ENCODE measurements at places on chromosomes 13 and 19.

GRCh38 chr13:37456506-37456905, 142.1 kb downstream of the POSTN start:
- DNase-seq: no peak

- no peak for DNase-seq
Observed at GRCh38 chr13:23449398-23450162, 16.1 kb upstream of the SACS start.

DNA sequence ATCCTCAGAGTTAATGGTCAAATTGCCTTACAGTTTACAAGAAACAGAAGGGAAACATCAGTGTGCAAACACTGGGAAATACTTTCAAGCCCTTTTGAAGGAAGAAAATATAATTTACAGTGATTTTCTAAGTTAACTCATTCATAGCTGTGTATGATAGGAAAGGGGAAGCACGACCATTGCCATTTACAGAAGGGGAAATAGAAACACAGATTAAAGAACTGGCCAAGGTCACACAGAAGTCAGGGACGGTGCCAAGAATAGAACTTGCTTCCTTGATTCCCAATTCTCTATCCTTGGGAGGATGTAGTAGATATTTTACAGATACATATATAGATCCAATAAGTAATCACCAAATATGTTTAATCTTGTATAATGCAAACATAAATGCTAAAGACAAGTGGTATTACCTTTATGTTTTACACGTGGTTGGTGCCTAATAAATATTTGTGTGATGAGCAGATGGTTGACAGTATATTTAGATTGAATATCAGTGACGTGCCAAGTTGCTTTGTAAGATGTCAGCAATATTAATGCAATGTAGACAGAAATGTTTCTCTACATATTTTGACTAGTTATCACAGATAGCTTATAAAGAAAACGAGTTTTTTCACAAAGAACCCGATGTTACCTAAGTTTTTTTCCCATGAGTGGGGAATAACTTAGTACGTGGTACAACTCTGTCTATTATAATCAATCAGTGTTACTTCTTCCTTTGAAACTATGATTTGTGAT, 73.1 kb downstream of the FLT1 start:
- DNase-seq: no peak

- no peak for DNase-seq
Observed at GRCh38 chr13:19185865-19186645, 4.4 kb upstream of the TUBA3C start.

- DNase-seq: no peak
Observed at GRCh38 chr13:32019612-32020233, 11.9 kb upstream of the FRY start.

DNA sequence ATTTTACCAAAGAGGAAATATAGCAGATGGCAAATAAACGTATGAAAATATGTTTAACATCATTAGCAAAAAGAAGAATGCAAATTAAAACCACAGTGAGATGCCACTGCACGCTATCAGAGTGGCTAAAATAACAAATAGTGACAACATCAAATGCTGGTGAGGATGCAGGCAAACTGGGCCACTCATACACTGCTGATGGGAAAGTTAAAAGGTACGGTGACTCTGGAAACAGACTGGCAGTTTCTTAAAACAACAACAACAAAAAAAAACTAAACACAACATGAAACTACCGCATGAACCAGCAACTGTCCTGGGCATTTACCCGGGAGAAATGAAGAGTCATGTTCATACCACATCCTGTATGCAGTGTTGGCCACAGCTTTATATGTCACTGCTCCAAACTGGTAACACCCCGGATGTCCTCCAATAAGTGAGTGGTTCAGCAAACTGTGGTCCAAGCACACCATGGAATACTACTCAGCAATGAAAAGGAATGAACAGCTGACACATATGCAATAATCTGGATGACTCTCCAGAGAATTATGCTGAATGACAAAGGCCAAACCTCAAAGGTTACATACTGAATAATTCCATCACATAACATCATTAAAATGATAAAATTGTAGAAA, 22.3 kb downstream of the EPS15L1 start:
- no peak for DNase-seq

GRCh38 chr13:37212826-37213225, 107.4 kb upstream of the CSNK1A1L start:
- DNase-seq: no peak

DNA sequence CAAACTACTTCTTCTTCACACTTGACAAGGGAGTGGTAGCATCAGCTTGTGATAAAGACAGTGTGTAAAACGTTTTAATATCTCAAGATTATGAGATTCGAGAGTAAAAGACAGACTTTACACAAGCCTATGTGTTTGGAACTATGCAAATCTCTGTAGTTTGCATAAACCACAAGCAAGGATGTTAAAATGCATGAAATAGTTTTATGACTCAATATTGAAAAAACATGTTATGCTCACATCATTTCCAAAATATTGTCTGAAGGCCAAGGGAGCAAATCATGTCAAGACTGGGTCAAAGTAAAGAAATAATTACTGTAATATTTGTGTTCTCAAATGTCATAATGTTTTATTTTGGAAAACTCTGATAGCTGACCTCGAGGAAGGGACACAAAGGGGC, 316.8 kb upstream of the KLF12 start:
- DNase-seq: no peak

DNA sequence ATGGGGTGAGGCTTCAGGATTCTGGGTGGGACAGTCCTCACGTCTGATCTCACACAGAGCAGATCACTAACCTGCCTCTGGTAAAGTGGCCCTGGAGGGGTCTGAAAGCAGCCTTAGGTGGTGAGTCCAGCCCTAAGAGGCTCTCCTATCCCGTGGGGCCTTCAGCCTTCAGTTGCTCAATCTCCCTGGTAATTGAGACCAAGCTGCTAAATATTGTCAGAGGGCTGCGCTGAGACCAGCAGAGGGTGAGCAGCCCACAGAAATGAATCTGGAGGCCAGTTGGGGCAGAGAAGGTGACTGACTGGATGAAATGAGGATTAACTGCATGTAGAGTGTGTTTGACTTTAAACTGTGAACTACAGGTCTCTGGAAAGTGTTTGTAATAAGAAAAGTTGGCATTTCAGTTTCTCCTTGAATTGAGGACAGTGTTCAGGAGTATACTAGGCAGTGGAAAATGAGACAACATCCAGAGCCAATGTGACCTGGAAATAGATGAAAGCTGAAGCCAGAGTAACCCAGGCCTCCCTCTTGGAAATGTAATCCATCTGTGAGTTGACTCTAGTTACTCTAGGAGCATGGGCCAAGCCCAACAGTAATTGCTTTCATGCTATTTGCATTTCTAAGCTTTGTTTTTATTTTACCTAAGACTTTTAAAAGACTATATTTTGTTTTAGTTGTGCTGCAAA, 14.3 kb upstream of the HSPH1 start:
- DNase-seq: no peak

DNA sequence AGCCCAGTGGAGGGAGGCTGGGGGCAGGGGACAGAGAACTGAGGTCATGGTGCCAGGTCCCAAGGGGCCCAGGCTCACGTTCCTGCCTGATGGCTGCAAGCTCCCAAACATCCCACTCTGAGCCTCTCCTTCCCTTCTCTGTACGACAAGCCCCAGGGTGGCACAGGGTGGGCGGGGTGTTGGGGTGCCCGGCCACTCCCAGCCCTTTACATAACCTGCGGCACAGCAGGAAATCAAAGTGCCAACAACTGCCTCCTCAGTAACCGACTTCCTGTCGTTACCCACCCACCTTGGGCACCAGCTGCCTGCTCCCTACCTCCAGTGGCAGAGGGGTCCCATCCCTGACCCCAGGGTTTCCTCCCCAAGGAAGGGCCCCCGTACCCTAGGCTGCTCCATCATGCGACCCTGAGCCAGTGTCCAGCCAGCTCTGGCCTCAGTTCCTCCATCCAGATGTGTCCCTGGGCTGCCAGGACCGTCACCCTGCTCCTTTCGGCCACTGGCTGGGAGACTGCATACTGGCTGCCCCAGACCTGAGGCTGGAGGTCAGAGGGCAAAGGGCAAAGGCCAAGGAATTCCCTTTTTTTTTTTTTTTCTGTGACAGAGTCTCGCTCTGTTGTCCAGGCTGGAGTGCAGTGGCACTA, 27.7 kb upstream of the NFIC start:
- DNase-seq: no peak

DNA sequence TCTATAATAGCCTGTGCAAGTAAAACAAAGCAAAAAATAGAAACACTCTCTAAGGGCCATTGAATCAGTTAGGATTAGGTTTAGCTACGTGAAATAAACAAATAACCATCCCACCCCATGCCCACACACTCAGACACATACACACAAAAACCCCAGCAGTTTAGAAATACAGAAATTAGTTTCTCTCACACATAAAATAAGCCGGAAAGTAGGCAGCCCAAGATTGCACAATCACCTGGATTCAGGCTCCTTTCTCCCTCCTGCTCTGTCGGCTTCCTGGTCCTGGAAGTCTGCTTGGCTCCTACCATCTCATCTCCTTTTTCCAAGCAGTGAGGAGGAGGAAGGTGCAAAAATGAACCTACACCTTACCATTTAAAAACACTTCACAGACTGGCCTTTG, 22.6 kb upstream of the USP12 start:
- DNase-seq: no peak

- DNase-seq: no peak
Observed at GRCh38 chr13:114015969-114016295, 42.1 kb upstream of the C13orf46 start.

DNA sequence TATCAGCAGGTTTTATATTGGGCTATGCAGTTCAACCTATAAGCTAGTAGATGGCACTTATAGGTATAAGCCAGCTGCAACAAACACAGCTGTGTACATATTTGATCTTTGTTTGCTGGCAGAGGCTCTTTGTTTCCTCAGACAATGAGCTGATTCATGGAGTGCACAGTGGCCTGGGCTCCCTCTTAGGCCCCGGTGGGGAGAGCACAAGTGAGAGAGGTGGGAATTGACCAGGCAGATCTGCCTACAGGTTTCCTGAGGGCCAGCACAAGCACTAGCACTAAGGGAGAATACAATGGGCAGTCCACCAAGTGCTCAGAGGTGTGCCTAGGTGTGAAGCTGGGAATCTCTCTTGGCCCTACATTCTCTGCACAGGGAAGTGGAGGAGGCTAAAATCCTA, 1390.7 kb downstream of the SLITRK5 start:
- no peak for DNase-seq

GRCh38 chr19:53581871-53582279, 43.9 kb downstream of the ZNF331 start:
- no peak for DNase-seq

DNA sequence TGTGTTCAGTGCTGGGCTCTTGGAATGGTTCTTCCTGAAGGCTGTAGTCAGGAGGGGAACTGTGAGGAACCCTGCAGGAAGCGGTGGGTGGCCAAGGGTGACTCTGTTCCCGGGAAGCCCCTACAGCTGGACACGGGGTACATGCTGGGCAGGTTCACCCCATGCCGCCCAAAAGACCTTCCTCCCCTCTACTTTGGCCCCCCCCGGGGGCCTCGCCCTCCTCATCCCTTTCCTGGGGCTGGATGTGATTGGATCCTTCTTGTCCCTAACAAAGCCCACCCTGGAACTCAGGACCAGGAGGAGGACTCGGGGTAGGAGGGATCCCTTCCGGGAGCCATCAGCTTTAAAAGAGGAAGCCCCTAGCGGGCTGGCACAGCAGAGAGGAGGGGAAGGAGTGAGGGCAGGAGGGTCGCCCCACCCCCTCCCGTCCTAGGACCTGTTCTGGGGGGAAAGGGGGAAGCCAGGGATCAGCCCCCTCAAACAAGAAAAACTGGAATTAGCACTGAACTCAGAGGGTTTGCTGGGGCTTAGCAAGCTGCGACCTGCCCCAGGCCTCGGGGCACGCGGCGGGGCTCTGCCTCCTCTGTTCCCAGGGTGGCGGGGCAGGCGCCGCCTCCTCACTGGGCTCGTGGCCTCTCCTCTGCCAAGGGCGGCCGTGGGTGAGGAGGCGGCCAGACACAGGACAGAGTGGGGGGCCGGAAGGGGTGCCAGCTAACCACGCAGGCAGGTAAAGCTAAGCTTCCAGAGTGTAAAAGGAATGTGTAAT, 4.0 kb downstream of the CEBPA start:
- no peak for DNase-seq

GRCh38 chr13:90154311-90154960, 1193.1 kb upstream of the MIR17HG start:
- no peak for DNase-seq

DNA sequence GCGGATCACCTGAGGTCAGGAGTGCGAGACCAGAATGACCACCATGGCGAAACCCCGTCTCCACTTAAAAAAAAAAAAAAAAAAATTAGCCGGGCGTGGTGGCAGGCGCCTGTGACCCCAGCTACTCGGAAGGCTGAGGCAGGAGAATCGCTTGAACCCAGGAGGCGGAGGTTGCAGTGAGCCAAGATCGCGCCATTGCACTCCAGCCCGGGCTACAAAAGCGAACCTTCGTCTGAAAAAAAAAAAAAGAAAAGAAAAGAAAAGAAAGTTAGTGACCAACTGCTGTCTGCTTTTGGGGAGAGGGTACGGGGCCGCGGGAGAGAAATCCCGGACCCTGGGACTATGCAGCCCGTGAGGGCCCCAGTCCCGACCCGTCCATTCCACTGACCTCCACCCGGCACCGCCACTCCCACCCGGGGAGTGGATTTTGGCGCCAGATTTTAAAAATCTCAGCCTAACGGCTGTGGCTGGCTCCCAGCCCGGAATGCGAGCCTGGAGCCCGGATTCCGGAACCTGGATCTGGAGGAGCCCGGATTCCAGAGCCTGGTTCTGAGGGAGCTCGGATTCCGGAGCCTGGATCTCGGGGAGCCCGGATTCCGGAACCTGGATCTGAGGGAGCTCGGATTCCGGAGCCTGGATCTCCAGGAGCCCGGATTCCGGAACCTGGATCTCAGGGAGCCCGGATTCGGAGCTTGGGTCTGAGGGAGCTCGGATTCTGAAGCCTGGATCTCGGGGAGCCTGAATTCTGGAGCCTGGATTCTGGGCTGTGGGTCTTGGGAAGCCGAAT, 6.1 kb upstream of the LMNB2 start:
- peak; percentile 90 for DNase-seq

DNA sequence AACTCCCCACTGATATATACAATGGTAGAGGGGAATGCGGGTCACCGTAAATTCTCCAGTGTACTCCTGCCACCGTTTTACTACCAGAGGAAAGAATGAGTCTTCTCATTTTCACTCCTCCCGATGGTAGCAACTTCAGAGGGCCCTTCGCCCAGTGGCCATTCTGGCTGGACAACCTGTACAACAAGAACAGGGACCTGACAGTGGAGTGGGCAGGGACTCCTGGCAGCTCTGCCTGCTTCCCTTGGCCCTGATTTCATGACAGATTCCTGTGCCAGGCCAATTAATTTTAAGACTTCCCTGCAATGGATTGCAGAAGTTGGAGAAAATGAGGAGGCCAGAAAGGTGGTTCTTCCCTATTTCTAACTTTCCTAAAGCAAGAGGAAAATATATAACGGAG, 148.9 kb downstream of the GPC6 start:
- DNase-seq: no peak

- DNase-seq: no peak
Observed at GRCh38 chr19:11373885-11374432, 507 bp upstream of the SWSAP1 start.

DNA sequence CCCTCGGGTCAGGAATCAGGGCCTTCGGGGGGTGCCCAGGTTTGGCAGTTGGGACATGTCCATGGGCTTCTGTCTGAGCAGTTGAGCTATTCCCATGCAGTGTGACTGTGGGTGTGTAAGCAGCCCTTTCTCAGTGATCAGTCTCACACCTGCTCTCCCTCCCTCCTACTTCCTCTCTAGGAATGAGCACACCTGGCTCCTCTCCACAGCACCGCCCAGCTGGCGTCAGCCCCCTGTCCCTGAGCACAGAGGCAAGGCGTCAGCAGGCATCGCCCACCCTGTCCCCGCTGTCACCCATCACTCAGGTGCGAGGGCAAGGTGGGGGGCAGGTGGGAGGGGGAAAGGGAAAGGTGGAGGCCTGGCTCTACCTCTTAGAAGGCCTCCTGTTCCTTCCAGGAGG, 25.9 kb downstream of the COMP start:
- no peak for DNase-seq
